G401 (cell line): ENCODE measurements at places on chromosomes 7 and 10. TPM values are rescaled to one million over a fixed set of nuclear protein-coding genes. Genes with fewer than 3 reads are reported as not detected.

DNA sequence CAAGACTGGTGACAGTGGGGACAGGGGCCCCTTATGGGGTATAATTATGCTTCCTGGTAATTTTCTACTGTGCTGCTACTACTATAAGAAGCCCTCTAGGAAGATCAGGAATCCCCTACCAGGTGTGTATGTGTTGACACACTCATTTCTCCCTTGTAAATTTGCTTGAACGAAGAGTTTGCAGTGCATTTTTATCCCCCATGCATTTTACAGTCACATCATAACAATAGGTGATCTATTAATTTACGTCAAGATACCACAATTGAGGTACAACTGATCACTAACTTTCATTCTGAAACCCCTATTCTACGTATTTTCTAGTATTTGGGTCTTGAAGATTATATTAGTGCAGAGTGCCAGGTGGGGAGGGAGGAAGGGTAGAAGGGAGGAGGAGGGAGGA lies 252.2 kb downstream of the NSUN6 start:
- no peak for DNase-seq

DNA sequence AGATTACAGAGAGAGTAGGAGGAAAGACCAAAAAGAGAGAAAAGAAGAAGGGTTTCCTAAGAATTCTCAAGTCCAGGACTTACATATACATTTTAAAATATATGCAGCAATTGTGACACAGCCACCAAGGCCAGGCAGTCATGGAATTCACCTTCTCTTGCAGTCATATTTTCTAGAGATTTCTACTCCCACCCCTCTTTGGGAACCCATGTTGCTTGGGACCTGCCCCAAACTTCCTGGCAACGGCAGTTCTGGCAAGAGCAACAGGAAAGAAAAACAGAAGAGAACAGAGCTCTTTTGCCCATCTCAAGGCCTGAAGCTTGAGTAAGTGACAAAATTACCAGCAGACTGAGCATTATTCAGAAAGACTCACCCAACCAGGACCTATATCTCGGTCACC lies 128.3 kb upstream of the ASAH2 start:
- DNase-seq, result no peak

DNA sequence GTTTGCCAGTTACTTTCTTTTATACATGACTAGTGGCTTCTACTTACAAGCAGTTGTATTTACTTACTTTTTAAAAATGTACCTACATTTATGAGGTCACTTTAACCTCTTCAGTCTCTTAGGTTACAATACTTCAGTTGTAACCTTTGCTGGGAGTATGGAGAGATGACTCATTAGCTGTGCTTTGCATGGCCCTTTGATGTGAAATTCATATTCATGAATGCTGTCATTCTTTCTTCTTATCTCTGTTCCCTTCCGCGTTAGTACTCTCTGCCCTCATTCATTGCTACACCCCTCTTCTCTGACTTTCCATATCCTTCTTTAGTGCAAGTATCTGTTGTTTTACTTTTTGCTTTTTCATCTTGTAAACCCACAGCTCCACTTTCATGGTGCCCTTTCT lies 164.3 kb downstream of the BMPER start:
- DNase-seq, result no peak

DNA sequence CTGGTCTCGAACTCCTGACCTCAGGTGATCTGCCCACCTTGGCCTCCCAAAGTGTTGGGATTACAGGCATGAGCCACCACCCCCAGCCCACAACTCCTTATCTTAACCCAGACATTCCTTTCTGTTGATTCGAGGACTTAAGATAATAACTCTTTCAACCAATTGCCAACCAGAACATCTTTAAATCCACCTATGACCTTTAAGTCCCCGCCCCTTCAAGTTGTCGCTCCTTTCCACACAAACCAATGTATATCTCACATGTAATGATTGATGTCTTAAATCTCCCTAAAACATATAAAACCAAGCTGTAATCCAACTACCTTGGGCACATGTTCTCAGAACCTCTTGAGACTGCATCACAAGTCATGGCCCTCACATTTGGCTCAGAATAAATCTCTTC lies 7.8 kb upstream of the ANKRD2 start:
- no peak for DNase-seq

- peak; percentile 40 for DNase-seq
Measured at GRCh38 chr7:28729281-28729680, 228.8 kb downstream of the TRIL start.

GRCh38 chr10:117256910-117257309 lies 16.0 kb downstream of the SLC18A2 start:
- DNase-seq, result no peak

GRCh38 chr7:73918926-73919693 lies 58.2 kb downstream of the TMEM270 start:
- no peak for DNase-seq

- DNase-seq, result no peak
Measured at GRCh38 chr10:36202881-36203280, 560.8 kb upstream of the FZD8 start.

- no peak for DNase-seq
Measured at GRCh38 chr10:51028420-51028819, 45.9 kb upstream of the PRKG1 start.

DNA sequence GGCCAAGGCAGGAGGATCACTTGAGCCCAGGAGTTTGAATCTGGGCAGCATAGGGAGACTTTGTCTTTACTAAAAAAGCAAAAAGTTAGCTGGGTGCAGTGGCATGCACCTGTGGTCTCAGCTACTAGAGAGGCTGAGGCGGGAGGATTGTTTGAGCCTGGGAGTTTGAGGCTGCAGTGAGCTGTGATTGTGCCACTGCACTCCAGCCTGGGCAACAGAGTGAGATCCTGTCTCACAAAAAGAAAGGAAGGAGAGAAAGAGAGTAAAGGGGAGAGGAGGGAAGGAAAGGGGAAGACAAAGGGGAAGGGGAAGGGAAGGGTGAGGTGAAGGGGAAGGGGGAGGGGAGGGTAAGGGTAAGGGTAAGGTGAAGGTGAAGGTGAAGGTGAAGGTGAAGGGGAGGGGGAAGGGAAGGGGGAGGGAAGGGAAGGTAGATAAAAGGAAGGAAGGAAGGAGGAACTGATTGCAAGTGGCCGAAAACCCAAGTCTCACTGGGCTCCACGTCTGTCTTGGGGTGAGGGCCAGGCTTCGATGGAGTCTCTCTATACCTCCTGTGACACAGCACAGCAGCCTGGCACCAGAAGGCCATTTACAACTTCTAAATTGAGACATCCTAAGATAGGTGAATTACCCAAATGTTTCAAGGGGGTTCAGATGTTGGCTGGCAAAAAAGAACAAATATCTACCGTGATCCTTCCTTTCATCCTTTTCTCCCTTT lies 4.0 kb upstream of the KLRG2 start:
- DNase-seq, result no peak

GRCh38 chr10:100803492-100803891 lies 58.1 kb downstream of the PAX2 start:
- DNase-seq, result no peak

- no peak for DNase-seq
Measured at GRCh38 chr7:107372298-107372697, 97.6 kb upstream of the GPR22 start.

GRCh38 chr10:123154711-123155505 lies 706 bp downstream of the BUB3 start:
- peak; percentile 61 for DNase-seq

DNA sequence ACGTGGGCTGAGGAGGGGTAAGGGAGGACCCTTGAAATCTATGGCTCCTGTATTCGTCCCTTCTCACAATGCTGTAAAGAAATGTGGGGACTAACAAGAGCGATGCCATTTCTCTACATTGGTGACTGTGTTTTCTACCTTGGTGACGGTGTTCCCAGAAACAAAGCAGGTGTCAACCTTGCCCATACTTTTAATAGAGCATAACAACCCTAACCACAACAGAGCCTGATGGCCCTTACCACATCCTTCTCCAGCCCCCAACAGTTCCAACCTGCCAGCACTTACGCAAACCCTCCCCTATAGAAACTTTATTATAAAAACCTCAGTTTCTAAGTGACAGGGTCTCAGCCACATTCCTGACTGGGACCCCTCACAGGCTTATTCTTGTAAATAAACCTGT lies 28.2 kb upstream of the ADCYAP1R1 start:
- no peak for DNase-seq

Gene FOXP2
- not detected in 2 replicates for total RNA-seq

Gene UTF1
- total RNA-seq, result not detected in 2 replicates

Gene GNG11
- not detected in 2 replicates for total RNA-seq

Gene UPK3B
- 20.1 and 24.1 TPM in 2 replicates for total RNA-seq

Gene MRLN
- total RNA-seq, result not detected in 2 replicates

Gene POT1
- total RNA-seq, result 26.8 and 46.6 TPM in 2 replicates

Gene BHLHA15
- total RNA-seq, result 0.37 TPM in 1 of 2 replicates, not detected in the other

Gene INSYN2A
- not detected in 2 replicates for total RNA-seq
